Lower lobe of right lung (tissue), 2 donors: ENCODE measurements at places on chromosomes 5 and 9.

GRCh38 chr9:35563791-35564197, 41.3 kb upstream of the TESK1 start:
- no peak for DNase-seq

DNA sequence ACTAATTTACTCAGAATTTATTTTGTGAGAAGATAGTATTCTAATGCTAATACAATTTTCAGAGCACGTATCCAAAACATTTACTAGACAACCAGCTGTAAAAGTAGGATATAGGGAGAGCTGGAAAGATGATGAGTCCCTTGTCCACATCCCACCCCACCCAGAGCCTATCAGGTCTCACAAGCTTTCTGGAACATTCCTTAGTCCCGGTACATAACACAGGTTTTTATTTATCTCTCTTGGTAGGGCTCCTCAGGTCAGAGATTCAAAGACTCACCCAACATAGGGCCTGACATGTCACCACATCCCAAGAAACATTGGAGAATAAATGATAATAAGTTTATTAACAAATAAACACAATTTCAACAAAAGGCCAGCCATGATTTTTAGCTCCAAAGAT, 13.8 kb upstream of the RAD23B start:
- DNase-seq, result no peak

GRCh38 chr9:109382182-109382581, 61.3 kb upstream of the EPB41L4B start:
- no peak for DNase-seq

DNA sequence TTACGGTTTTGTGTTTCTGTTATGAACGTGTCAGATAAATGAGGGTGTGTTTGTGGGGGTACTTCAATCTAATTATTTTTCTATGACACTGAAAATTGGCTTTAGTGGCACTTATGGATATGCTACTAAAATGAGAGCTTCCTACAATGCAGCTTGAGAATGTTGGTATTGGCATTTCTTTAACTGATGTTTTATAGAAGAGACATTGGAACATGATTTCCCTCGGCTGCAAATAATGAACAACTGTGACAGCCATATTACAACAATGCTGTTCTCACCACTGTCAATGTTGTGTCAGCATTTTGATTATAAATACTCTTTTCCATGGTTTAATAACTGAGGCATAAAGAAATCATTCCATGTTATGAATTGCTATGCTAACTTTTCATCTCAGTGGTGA, 279.4 kb downstream of the KDM4C start:
- DNase-seq, result no peak

- DNase-seq, result peak; percentile 45
Observed at GRCh38 chr9:113501129-113501686, 37.7 kb downstream of the RGS3 start.

DNA sequence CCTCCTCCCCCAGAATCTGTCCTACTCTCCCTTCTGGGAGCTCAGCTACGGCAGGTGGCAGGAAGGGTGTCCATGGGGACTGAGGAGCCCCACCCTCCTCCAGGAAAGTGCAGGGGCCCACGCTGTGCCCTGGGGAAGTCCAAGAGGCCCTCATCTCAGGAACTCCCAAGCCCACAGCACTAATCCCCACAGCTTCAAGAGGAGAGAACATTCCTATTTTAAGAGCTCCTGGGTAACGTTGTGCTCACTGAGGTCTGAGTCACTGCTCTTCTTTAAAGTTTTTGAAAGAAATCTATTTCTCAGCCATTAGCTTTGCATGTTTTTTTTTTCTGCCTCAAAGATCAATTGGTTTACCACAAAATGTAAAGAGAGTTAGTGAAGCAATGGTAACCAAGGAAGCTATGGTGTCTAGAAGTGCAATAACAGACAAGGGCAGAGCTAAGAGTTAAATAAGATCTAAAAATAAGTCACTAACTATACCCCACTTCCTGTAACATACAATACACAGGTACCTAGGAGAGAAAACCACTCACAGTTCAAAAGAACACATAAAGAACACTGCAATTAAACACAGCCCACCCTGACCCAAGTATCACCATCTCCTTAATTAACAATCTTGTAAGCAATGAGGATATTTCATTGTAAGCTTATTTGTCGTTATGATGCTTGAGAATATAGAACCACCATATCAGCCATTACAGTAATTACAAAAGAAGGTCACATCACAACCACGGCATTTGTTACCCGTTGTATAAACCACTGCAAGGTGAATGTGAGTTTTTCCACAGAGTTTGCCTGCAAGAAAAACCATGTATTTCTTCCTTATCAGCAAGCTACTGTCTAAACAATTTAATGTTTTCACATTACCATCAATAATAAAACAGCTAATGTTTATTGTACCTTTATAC, 382.3 kb upstream of the SLC30A5 start:
- DNase-seq, result no peak

DNA sequence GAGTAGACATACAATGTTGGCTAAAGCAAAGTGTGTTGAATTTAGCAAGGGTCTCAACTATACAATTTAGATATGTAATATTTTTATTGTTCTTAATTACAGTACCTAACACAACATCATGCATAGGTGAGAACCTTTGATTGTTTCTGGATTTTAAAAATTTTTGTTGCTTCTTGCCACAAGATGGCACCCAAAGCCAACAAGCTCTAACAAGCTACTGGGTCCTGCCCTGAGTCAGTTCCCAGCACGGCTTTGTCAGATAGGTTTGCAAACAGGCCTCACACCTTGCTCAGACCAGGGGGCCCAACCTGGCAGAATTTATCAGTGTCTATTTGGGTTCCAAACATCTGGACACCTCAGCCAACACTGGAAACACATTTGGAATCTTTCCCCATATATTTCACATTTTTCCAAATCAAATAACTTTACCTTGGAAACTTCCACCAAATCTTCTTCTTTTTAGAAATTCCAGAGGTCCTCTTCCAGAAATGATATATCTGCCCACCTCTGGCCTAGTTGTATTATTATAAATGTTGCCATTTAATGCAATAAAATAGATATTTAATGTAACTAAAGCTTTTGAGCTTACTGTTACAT, 49.5 kb upstream of the EGFLAM start:
- DNase-seq, result no peak

GRCh38 chr9:136939431-136939995, 5.0 kb downstream of the FBXW5 start:
- DNase-seq, result no peak

- no peak for DNase-seq
Observed at GRCh38 chr5:178332210-178332641, 99.6 kb upstream of the PHYKPL start.

- DNase-seq, result no peak
Observed at GRCh38 chr5:131001507-131001906, 163.5 kb downstream of the HINT1 start.

- no peak for DNase-seq
Observed at GRCh38 chr9:32180597-32180996, 203.8 kb upstream of the ACO1 start.

DNA sequence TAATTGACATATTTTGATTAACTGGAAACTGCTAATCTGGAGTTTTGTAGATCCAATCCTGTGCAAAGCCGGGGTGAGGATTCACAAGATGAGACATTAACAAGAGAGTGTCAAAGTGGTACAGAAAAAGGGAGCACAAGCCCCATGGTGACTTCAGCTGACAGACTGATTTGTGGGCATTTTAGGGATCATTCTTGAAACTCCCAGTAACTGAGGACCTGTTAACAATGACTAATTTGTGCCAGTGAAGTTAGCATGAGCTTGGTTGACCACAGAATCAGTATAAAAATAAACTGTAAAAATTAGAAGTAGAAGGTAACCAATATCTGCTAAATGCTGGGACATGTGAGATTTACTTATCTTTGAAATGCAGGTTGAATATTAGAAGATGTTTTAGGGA, 1578.3 kb downstream of the EFNA5 start:
- no peak for DNase-seq

GRCh38 chr9:38243993-38244392, 148.5 kb upstream of the ALDH1B1 start:
- no peak for DNase-seq

DNA sequence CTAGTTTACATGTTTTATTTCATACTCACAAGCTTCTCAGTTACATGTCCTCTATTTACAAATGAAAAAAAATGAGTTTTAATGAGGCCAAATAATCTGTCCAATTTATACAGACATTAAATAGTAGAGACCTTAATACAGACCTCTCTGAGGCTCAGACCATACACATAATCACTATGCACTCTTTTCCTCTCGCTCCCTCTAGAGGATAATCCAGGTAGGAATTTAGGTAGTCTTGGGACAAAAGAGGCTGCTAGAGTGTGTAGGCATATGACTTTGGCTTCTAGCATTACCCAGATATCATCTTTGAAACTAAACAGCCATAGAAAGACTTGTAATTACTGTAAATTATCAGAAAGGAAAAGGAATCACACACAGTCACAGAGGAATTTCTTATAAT, 444.7 kb downstream of the HINT1 start:
- no peak for DNase-seq

- DNase-seq, result no peak
Observed at GRCh38 chr5:112762113-112762810, 24.6 kb downstream of the APC start.

GRCh38 chr5:12330993-12331588, 426.8 kb upstream of the CTNND2 start:
- DNase-seq, result no peak

DNA sequence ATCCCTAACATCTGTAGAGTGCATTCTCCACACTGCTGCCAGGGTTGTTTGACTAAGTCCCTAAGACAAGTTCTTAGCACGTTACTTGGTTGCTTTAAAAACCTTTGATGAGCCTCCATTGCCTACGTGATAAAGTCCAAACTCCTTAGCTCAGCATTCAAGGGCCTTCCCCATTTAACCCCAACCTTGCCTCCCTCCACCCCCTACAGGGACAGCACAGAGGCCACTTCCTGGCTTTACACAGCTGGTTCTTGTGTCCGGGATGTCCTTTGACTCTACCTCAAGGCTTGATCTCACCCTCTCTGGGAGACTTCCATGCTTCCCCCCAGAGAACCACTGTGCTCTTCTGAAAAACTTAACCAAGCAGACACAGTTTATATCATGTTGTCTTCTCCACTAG, 29.4 kb downstream of the FAM240B start:
- DNase-seq, result no peak

- DNase-seq, result no peak
Observed at GRCh38 chr5:179839328-179840256, 18.9 kb downstream of the SQSTM1 start.

DNA sequence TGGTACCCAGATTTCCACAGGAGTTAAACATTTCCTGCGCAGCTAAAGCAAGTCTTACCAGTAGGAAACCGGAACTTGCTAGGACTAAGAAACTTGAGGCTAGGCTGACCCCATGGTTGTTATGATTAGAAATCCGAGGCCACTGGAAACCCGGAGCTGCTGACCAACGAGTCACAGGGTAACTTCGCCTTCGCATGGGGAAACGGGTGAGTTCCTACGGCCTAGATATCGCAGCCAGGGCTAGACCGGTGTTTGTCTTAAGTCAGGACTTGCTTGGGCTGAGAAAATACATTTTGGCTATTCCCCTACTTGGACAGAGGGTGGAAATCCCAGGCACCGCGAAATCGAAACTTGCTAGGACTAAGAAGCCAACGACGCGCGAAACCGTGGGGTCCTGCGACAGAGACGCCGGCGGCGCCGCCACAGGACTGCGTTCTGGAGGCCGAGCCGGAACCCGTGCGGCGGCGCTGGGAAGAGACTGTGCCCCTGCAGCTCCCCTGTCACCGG, 1.6 kb upstream of the ANXA2R start:
- peak; percentile 79 for DNase-seq

GRCh38 chr5:115859378-115859777, 17.6 kb downstream of the AP3S1 start:
- DNase-seq, result no peak

GRCh38 chr5:35877655-35878054, 21.0 kb downstream of the IL7R start:
- DNase-seq, result no peak

DNA sequence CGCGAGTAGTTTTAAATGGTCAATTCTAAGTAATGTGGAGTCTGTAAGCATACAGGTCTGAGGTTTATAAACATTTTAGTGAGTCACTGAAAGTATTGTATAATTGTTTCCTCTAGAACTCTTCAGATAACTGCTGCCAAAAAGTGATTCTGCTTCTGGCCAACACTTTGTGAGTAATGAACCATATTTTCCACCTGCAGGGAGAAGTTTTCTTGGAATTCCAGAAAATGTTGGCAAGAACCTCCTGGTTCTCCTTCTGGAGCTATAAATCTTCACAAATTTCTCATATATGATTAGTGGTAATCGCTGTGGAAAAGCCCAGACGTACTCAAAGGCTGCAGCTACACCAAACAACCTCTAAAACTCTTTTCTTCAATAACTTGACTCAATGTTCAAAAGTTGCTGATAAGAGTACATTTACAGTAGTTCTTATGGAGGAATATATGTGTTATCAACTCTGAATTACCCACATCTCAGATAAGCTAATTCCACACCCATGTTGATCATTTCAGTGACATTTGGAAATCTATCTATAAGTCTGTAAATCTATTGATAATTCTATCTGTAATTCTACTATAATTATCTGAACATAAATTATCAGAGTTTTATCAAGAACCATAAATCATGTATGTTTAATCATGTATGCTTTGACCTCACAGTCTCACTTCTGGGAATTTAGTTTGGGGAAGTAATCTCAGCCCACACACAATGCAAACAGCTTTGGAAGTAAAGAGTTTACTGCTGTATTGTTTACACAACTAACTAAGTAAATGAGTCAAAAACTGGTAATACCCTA, 74.1 kb downstream of the FNBP1 start:
- DNase-seq, result no peak

GRCh38 chr9:127133739-127134167, 11.3 kb upstream of the ANGPTL2 start:
- no peak for DNase-seq

DNA sequence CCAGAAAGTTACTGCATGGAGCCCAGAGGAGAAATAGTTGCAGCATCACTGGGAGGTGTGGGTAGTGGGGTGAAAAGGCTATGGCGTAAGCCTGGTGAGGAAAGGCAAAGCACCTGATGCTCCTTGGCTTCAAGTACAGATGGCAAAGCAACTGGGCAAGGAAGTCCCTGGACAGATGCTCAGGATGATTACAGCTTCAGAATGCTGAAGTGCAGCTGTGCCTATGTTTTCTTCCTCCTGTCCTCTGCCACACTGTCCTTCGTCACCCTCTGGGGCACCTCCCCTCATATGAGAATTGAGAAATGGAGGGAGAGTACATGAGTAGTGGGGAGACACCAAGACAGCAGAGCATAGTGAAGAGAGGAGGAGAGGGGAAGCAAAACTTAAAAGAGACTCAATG, 328.0 kb downstream of the PDE4D start:
- no peak for DNase-seq

DNA sequence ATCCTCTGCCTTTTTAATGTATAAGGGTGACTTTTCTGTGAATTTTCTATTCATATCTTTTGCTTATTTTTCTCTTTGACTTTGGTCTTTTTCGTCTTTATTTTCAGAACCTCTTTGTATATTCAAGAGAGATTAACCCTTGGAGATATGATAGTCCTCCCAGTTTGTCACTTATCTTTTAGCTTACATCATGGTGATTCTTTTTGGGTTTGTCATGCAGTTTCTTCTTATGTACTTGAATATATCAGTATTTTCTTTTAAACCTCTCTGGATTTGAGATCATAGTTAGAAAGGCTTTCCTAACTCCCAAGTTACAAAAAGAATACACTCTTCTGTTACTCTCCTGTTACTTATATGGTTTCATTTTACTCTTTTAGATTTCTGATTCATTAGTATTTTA, 27.5 kb upstream of the GPR21 start:
- no peak for DNase-seq
